Kidney (tissue), 22 donors: ENCODE measurements at places on chromosomes 11 and 22. TPM values are rescaled to one million over a fixed set of nuclear protein-coding genes. Genes with fewer than 3 reads are reported as not detected.

PVALB gene
- polyA plus RNA-seq = 400 TPM

GRCh38 chr11:33594188-33594587 is 106.4 kb downstream of the C11orf91 start:
- no peak for DNase-seq

C11orf16 gene
- polyA plus RNA-seq = 0.28 TPM

GRCh38 chr22:34055525-34056200 is 135.4 kb upstream of the LARGE1 start:
- no peak for DNase-seq

DNA sequence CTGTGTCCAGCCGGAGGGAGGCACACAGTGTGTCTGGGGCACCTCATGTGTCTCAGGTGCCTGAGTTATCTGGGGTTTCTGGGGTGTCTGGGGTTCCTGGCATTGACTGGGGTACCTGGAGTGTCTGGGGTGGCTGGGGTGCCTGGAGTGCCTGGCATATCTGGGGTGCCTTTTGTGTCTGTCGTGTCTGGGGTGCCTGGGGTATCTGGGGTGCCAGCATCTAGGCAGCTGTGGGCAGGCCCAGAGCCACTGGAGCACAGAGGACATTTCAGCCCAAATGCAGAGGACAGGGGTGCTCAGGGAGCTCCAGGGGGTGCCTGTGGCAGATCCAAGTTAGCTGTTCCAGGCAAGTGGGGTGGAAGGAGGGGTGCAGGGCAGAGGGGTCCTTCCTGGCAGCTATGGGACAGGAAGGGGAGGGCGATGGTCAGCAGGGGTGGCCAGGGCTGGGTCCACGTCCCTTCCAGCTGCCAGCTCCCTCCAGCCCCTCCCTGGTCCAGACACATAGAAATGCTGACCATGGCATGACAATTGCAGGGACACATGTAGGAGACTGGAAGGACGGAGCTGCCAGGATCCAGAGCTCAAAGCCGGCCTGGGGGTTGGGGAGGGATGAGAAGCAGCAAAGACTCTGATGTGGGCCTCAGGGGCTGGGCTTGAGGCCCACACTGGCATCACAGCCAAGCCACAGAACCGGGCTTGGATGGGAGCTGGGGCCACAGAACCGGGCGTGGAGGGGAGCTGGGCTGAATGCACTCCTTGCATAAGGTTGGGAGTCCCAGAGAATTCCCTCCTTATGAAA is 133.0 kb downstream of the BRD1 start:
- no peak for DNase-seq

GRCh38 chr11:106159836-106160235 is 82.4 kb downstream of the AASDHPPT start:
- DNase-seq = no peak

C11orf52 gene
- polyA plus RNA-seq = 103 TPM

RFPL1 gene
- polyA plus RNA-seq = not detected
